ENCODE measurements at places on chromosomes 13 and 19. TPM values are rescaled to one million over a fixed set of nuclear protein-coding genes. Genes with fewer than 3 reads are reported as not detected.

The CEP89 gene
- total RNA-seq = 6.3 TPM

The HCN2 gene
- total RNA-seq = 0.26 TPM

The IL27RA gene
- total RNA-seq = 2.6 TPM

The SLC15A1 gene
- not detected for total RNA-seq

The ZNF14 gene
- total RNA-seq = 7.9 TPM

The NLRP11 gene
- under 0.01 TPM for total RNA-seq

The SIGLEC14 gene
- not detected for total RNA-seq

The TRMT1 gene
- 20.3 TPM for total RNA-seq

The RASIP1 gene
- total RNA-seq = 0.99 TPM

The FLT1 gene
- total RNA-seq = 1.3 TPM

The CBLC gene
- under 0.01 TPM for total RNA-seq

The LILRB5 gene
- not detected for total RNA-seq

DNA sequence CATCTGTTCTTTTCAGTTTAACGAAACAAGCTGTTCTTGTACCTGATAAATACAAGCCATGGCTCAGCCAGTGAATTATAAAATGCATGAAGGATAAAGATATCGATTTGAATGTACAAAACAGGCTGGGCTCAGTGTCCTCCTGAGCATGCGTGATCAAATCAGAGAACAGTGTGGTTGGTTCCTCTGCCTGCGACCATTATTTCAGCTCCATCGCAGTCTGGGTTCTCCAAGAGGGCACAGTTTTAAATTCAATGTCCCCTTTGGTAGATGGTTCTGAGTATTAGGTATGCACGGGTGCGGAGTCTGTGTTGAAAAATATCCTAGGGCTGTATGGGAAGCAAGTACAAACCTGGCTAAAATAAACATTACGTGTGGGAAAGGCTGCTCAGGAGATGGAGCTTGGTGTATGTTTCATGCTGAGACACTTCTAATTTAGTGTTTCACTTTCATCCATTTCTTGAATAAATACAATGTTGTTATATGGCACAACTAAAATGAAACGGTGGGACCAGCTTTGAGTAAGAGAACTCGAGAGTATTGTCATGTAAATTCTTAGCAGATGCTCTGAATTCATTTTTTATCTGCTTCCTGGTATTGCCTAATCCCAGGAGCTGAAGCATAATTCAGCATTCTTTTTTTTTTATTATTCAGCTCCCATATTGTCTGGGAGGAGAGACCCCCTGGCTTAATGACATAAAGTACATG is 458.7 kb downstream of the MYO16 start:
- DNase-seq = no peak

DNA sequence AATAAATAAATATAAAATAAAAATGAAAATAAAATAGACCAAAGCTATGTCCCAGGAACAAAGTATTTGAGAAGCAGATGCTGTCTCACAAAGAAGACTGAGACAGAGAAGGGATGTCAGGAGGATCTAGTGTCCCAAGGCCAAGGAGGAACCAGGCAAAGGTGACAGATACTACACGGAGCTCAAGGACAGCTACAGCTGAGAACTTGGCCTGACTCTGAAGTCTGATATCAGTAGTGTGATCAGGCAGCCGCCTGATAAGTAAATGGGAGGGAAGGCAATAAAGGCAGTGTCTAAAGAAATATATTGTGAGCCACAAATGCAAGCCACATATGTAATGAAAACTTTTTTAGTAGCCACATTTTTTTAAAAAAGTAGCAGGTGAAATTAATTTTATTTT is 20.4 kb upstream of the NANOS3 start:
- DNase-seq = no peak

DNA sequence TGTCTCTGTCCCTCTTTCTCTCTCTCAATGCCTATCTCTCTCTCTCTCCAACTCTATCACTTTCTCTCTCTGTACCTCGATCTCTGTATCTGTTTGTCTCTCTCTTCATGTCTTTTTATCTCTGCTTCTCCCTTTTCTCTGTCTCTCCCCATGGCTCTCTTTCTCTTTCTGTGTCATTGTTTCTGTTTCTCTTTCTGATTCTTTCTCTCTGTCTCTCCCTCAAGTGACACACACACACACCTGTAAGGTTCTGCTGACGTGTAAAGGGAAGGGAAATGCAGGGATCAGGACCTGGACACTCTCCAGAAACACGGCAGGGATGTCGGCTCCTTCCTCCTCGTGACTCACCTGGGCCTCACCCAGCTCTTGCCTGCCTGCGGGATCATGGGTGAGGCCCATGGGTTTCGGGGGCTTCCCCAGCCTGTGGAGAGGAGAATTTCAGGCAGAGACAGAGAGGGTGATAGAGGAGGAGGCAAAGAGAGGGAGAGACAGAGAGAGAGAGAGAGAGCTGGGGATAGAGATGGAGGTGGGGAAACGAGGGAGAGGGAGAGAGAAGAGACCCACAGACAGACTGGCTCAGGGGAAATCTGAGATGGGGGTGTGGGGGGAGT is 5.4 kb upstream of the PLAUR start:
- DNase-seq = peak; percentile 23

- no peak for DNase-seq
These were observed 24.3 kb downstream of the ARL11 start for GRCh38 chr13:49652355-49653305.

DNA sequence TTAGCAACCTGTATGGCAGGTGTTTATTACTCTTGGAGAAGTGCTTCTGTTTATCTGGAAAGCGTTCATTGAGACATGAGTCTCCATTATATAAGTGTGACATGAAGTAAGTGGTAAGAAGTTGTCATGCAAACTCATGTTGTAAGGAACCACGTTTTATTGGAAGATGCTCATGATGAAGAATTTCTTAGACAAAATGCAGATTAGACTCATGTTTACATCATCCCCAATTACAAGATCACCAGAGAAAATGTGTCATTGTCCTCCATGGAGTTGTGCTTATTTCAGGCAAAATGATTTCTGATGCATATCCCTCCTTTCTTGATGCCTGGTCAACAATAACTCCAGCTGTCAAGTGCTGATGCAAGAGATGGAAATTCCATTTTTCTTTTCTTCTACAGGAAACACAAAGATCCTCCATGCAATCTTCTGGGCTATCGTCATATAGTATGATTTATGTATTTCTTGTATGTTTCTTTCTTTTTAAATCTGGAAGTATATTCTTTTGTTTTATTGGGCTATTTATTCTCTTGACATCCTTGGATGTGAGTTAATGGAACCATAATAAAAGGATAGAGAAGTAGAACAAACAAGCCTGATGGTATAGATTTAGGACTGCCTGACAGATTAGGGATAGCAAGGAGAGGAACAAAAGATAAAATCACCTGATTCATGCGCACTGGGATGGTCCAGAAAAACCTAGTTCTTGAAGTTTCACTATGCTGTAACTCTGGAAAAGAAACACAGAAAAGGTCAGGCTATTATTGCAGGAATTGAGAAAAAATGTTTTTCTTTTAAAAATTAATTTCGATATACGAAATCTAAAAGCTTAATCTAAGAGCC is 50.7 kb upstream of the DIAPH3 start:
- peak; percentile 41 for DNase-seq

GRCh38 chr19:7393459-7393858 is 44.7 kb downstream of the ARHGEF18 start:
- no peak for DNase-seq

DNA sequence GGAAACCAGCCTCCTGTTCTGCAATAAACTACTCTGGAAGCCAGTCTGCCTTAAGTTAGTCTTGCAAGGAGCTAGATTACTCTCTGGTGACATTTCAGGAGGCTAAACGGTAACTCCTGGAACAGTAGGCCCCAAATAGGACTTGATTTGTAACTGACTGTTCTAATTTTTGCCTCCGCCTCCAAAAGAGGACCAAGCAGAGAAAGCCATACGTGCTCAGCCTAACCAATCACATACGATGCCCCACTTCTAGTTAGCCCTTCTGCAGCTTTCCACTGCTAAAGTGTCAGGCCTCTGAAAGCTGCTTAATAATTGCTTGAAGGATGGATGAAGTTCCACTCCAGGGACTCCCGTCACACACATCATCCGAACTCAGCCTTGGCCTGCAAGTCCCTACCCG is 744 bp downstream of the ZNF805 start:
- peak; percentile 32 for DNase-seq

- no peak for DNase-seq
These were observed 41.0 kb downstream of the LHFPL6 start for GRCh38 chr13:39561971-39562370.

GRCh38 chr19:6737873-6738786 is 750 bp upstream of the GPR108 start:
- peak; percentile 76 for DNase-seq

GRCh38 chr13:111034811-111035210 is 80.3 kb upstream of the ARHGEF7 start:
- DNase-seq = peak; percentile 37

DNA sequence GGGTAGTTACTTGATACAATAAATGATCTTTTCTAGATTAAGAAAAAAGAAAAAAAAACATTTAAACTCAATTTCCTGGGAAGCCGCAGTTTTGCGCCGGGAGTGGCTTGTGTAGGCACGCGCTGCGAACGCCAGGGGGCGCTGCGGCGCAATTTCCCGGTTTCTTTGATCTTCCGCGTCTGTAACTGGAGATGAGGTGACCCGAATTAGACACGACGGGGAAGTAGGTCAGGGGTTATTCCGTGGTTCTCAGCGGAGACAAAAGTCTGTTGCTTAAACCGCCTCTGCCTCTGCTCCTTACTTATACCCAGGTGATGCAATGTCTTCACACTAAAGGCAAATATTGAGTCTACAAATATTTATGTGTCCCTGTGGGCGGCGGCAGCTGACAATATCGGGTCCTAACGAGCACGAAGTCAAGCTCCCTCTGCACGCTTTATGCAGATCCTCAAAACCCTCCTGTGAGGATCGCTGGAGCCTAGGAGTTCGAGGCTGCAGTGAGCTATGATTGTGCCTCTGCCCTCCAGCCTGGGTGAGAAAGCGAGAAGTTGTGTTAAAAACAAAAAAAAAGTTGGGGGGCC is 15.2 kb downstream of the STXBP2 start:
- peak; percentile 87 for DNase-seq

DNA sequence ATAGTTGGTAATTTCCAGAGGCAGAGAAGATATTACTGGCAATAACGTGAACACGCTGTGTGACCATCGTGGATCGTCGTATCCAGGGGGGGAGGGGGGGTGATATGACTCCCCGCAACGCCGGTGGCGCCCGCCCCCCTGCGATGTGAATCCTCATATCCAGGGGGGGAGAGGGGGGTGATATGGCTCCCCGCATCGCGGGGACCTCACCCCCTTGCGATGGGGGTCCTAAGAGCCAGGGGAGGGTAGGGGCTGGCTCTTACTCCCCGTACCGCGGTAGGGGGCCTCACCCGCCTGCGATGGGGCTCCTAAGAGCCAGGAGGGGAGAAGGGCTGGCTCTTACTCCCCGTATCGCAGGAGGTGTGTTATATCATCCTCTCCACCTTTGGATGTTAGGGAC is 31.3 kb upstream of the RGCC start:
- DNase-seq = no peak

- no peak for DNase-seq
These were observed 5.7 kb downstream of the DCAF15 start for GRCh38 chr19:13958043-13958442.

DNA sequence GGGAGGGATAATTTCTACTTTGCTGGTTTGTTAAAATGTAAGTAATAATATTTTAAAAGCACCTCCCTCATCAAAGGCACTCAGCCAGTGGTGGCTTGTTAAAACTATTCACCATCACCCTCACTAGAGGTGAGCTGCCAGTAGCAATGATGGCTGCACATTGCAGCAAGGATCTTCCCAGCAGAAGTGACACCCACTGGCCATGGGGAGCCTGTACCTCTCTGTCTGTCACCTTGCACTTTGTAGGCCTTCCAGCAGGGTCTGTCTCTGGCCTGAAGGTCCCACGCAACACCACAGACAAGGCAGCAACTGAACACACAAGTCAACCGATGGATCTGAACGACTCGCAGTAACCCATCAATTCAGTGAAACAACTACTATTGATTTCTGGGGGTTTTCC is 47.3 kb upstream of the C13orf42 start:
- no peak for DNase-seq

DNA sequence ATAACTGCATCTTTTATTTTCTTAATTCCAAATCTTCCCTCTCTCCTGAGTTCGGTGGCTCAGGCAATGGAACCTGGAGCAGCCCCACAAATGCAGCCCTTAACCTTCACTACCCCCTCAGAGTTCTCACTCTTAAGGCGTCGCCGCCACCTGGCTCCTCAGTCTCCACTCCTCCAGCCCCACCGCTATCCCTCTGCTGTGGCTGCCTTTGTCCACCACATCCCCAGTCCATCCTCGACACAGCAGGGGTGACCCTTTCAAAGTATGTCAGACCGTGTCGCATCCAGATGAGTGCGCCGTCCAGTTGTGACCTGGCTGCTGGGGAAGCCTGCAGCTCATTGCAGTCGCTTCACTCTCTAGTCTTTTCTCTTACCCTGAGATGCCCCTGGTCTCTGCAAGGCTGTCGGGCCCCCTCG is 1.0 kb downstream of the SPPL2B start:
- no peak for DNase-seq

- DNase-seq = no peak
These were observed 812.7 kb upstream of the MIR17HG start for GRCh38 chr13:90534617-90535370.

DNA sequence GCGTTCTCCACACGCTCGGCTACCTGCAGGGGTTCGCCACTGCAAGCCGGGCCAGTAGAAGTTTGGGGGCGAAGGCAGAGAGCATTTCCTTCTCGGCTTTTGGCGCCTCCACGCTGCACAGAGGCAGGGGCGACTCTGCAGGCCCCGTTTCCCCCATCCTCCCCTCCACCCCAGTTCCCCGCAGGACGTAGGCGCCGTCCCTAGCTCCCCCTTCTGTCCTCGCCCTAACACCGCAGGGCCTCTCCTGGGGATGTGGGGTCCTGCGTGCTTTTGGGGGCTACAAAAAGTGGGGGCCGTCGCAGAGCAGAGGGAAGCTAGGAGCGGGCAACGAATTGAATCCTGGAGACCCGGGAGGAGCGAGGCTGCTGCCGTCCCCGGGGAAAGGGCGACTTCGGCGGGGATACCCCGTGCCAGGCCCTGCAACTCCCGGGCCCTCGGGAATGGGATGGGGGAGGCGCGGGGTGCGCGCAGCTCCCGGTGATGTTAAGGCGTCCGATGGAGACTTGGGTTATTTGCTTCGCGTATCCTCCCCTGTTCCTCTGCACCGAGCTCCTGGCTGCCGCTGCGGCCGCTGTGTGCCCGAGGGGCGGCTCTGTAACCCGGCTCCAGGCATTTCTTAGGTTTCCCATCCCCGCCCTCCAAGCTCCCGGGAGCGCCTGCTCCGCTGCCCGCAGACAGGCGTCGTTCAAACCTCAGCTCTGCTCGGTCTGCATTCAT is 255.9 kb upstream of the SOX21 start:
- peak; percentile 7 for DNase-seq

GRCh38 chr13:39910041-39910440 is 254.6 kb downstream of the COG6 start:
- DNase-seq = no peak

GRCh38 chr19:49155005-49155819 is at the start of gene HRC:
Gene HRC, minus strand, starts transcription at chr19:49155396. Its CDS starts 159 bp downstream, at chr19:49155237.
- no peak for DNase-seq

DNA sequence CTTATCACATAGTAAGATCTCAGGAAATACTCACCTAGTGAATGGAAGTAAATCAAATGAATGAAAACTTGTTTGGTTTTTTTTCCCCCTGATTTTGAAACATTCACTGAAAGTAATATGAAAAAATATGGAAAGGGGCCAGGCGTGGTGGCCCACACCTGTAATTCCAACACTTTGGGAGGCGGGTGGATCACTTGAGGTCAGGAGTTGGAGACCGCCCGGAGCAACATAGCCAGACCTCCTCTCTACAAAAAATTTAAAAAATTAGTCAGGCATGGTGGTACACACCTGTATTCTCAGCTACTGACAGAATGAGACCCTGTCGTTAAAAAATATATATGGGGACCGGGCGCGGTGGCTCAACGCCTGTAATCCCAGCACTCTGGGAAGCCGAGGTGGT is 149.6 kb downstream of the SIPA1L3 start:
- DNase-seq = no peak

GRCh38 chr13:25080773-25081172 is 15.2 kb upstream of the PABPC3 start:
- DNase-seq = no peak
